IMR-90 (cell line): ENCODE measurements at places on chromosomes 13 and 19.

- peak; percentile 94 for DNase-seq
Observed at GRCh38 chr19:8240274-8241229, 31.4 kb downstream of the CERS4 start.

GRCh38 chr13:83048419-83048818 is 833.9 kb downstream of the SLITRK1 start:
- peak; percentile 3 for DNase-seq

- no peak for DNase-seq
Observed at GRCh38 chr19:4760285-4760650, 31.3 kb upstream of the FEM1A start.

- peak; percentile 47 for DNase-seq
Observed at GRCh38 chr13:27450921-27451471, 632 bp upstream of the MTIF3 start.

DNA sequence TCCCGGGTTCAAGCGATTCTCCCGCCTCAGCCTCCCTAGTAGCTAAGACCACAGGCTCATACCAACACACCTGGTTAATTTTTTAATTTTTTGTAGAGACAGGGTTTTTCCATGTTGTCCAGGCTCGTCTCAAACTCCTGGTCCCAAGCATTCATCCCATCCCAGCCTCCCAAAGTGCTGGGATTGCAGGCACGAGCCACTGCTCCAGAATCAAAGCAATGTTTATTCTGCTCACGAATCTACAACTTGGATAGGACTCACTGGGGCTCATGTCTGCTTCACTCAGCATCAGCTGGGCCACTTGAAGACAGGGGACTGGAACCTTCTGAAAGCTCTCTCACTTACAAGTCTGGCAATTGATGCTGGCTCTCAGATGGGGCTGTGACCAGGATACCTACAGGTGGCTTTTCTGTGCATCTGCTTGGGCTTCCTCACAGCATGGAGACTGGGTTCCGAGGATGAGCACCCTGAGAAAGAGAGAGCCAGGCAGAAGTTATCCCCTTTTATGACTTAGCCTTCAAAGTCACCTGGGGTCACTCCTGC is 8.2 kb upstream of the ZNF792 start:
- DNase-seq, result no peak

GRCh38 chr19:13211426-13212308 is 61.5 kb downstream of the IER2 start:
- DNase-seq, result no peak

DNA sequence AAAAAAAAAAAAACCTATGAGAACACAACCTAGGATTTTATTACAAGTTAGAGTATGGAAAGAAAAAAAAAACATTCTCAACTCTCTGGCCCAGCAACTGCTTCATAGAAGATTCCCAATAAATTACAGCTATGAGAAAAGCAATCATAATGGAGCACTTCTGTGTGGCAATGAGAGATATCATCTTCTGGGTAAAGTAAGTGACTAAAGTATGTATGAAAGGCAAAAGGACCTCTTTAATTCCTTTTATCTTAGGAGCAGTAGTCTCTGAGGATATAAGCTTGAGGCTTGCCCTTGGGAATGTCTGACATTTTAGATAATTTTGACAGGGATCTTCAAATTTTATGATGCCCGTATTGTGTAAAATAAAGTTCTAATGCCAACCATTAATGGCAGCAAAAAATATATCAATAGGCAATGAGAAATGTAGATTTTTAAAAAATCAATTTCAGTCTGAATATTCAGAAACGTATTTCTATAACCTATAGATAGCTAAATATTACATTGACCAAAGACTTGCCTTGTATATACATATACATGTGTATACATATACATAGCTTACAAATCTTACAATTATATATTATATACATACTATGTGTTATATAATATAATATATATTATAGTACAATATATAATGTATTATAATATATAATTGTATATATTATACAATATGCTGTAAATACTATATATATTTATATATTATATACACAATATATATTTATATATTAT is 823.9 kb upstream of the SLITRK1 start:
- DNase-seq, result no peak

DNA sequence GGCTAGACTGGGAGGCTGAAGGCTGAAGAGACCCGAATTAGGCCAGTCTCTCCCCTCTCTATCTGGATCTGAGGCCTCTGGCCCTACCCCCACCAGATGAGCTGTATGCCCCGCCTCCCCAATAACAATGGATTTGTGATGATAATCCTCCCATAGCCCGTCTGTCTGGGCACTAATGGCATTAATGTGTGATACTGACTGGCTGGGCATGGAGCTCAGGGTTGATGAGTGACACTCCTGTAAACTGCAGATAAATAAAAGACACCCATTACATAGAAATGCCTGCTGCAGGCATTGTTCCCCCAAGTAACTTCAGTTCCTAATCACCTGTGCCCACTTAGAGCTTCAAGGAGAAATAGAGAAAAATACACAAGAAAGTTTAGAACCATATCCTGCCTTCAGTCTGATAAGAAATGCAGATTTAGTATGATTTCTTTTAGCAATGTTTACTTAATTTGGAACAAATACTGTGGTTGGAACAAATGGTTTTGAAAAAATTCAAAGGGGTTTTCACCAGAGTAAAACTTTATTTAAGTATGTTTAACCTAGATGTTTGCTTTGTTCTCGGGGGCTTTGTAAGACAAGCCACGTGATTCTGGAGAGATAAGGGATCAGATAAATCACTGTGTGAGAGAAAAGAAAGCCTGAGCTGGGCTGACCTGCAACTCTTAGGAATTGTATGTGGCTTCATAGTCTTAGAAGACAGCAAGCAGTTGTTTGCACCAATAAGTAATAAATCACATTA is 60.3 kb downstream of the TNFRSF19 start:
- no peak for DNase-seq

GRCh38 chr19:3613818-3614661 is 7.4 kb upstream of the TBXA2R start:
- no peak for DNase-seq

- DNase-seq, result no peak
Observed at GRCh38 chr19:33825556-33825955, 28.9 kb downstream of the KCTD15 start.

DNA sequence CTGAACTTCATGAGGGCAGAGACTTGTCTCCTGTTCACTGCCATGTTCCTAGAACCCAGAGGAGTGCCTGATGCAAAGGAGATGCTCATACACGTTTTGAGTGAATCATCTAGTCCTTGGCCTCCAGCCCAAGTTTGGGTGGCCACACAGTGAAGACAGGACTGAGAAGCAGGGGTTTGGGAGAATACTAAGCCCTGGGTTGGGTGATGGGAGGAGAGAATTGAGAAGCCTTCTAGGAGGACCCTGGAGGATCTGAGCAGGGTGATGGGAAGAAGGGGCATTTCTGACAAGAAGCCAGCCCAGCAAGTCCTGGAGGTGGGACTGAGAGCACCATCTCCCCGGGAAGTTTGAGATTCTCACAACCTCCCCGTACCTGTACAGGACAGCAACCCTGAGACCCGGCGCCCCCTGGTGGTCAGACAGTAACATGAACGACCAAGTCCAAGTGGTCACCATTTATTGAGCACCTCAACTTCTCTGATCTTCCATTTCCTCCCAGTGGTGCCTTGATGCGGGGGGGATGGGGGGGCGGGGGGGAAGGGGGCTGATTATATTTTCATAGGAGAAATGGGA is 11.0 kb downstream of the CTU1 start:
- peak; percentile 62 for DNase-seq

DNA sequence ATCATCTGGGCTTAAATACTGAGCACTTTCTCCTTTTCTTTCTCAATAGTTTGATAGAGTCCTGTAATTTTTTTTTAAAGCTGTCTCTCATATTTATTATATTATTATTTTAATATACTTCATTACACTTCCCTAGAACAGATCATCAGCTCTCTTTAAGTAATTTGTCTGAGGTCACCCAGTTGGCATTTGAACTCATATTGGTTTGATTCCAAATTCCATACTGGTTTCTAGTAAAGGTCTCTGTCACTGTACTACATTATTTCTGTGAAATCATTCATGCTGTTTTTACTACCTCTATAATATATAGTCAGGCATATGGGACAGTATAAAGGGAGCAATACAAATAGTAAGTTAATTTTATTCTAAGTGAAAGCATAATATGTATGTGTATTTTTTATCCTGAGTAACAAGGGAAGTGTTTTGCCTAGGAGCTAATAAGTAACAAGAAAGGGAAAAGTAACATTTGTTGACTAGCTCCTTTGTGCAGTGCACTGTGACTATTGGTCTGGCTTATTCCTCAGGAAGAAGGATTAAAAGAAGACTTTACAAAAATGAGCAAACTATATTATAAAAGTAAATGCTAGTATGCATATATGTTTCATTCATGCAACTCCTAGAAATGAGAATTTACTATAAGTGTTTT is 14.3 kb downstream of the LPAR6 start:
- peak; percentile 18 for DNase-seq

- no peak for DNase-seq
Observed at GRCh38 chr13:111491659-111492058, 171.2 kb downstream of the TEX29 start.

- DNase-seq, result no peak
Observed at GRCh38 chr13:46587807-46588418, 34.9 kb downstream of the LRCH1 start.

DNA sequence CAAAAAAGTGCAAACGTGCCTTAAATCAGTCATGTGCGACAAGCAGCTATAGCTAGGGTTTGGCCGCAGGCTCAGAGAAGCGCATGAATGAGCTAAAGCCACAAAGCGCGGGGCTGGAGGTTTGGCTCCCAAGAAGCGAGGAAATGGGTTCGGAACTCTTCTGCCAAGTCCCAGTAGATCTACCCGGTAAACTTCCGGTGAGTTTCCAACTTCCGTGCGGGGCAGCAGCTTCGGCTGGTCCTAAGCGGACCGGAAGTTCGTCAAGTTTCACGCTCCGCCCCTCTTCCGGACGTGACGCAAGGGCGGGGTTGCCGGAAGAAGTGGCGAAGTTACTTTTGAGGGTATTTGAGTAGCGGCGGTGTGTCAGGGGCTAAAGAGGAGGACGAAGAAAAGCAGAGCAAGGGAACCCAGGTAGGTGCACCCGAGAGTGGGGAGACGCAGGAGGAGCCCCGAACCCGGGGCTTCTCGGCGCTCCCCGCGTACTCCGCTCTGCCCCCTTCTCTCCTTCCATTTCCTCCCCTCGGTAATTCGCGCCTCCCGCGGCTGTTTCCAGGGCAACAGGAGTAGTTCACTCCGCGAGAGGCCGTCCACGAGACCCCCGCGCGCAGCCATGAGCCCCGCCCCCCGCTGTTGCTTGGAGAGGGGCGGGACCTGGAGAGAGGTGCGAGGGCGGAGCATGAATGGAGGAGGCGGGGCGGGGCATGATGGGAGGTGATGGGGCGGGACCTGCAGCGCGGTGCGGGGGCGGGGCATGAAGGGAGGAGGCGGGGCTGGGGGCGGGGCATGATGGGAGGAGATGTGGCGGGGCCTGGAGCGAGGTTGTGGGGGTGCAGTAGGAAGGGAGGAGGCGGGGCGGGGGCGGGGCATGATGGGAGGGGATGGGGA is at the start of gene NR1H2:
TSS of gene NR1H2 (plus strand) at position 292 of the 885 bp plus-strand sequence. CDS start 1,149 bp downstream, outside the sequence.
- peak; percentile 98 for DNase-seq

DNA sequence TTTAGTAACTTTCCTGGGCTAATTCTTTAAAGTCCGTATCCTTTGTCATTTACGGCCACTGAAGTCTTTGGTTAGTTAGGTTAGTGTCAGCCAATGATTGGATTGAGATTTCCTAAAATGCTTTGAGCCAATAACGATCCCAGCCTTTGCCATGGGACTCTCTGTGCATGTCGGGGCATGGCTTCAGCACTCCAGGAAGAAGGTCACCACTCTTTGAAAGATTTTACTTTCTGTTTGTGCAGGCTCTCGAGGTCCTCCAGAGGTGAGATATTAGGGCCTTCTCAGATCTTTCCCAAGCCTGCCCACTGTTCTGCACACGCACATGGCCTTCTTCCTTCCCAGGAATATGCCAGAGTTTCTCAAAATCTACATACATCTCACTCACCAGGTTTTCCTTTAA is 153.7 kb upstream of the ARGLU1 start:
- DNase-seq, result no peak

- DNase-seq, result no peak
Observed at GRCh38 chr19:743168-743687, 7.7 kb upstream of the MISP start.

- DNase-seq, result no peak
Observed at GRCh38 chr13:31310356-31310755, 110.6 kb downstream of the B3GLCT start.

DNA sequence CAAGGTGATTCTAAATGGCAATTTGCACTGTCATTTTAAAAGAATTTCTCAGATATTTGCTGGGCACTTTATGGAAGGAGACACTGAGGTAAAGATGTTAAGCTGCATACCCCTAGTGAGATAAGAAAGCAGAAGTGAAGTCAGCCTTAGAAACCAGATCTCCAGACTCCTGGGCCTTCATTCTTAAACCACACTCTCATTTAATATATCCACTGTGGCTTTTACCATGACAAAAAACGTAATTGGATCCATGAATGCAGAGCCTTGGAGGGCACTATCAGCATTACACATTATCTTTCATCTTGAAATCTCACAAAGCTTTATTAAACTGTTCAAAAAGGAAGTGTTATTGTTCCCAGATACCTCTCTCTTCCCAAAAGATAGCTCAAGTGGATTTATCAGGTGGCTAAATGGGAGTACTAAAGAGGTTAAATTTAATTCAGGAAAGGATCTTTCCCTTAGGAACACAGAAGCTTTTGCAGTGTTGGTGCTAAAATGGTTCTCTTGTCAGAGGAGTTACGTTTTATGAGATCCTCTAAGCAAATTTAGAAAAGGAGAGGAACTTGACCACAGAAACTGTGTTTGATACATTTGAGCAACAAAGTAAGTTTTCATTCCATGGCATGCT is 1060.4 kb downstream of the EFNB2 start:
- no peak for DNase-seq

DNA sequence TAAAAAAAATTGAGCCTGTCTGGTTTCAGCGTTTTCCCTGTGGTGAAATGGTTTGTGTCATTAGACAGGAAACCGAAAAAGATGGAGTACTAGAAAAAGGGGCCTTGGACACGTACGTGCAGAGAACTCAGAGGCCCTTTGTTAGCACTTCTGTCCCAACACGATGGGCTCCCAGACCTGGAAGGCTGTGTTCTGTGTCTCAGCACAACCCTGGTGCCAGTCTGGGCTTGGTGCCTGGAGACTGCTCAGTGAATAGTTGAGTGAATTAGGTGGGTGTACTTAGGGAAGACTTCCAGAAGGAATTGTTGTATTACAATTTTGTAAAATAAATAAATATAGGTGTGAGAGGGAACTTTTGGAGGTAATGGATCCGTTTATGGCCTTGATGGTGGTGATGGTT is 8.7 kb downstream of the ZNF71 start:
- DNase-seq, result peak; percentile 24

DNA sequence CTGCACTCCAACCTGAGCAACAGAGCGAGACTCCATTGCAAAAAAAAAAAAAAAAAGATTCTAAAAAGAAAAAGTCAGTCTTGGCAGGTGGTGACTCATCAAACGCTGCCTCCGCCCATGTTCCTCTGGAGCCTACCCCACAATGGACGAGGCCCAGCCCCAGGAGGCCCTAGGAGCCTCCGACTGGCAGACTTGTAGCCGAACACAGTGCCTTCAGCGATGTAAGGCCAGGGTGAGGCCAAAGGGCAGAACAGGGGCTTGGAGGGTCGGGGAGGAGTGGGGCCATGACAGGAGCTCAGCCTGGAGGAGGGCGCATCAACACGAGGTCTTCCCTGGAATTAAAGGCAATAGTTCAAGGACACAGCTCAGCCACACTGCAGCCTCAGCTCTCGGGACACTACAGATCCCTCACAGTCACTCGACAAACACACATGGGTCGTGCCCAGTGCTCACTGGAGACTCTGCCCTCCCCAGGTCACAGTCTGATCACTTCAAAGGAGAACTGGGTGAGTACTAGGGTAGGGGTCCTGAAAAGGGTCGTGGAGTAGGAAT is 5.1 kb downstream of the USE1 start:
- peak; percentile 71 for DNase-seq

- no peak for DNase-seq
Observed at GRCh38 chr19:18446811-18447359, 9.0 kb upstream of the ISYNA1 start.
